ENCODE measurements at places on chromosomes 5 and 9.

DNA sequence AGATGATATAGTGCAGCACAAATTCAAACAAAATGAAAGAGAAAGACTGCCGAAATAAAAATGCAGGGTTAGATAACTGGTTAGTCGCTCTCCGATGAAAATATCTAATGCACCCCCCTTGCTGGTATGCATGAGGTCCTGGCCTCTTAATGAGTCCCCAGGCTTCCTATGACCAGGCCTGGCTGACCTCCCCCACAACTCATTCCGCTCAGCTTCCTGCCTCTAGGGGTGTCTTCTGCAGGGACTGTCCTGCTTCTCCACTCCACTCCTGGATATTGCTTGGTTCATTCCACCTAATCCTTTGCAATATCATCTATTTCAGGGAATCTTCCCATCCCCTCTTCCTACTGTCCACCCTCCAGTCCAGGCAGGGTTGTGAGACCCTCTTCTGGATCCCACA lies 341.8 kb downstream of the ASTN2 start:
- no peak for DNase-seq

DNA sequence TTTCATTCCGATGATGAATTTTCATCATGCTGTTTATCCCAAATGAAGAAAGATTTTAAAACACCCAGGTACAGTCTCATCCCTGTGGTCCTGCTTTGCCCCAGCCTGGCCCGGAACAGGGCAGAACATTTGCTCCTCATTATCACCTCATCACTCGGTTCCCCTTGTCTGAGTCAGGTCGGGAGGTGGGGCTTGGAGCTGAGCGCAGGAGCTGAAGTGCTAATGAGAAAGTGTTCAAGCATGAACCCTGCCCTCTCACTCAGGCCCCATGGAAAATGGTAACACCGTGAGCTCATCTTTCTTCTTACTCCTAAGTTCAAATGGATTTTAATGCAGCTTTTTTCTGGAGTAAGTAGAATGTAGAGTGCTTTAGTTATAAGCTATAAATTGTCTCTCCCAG lies 466.2 kb downstream of the KDM4C start:
- peak; percentile 50 for DNase-seq

GRCh38 chr5:110865400-110866094 lies 126.7 kb downstream of the SLC25A46 start:
- DNase-seq, result peak; percentile 76

DNA sequence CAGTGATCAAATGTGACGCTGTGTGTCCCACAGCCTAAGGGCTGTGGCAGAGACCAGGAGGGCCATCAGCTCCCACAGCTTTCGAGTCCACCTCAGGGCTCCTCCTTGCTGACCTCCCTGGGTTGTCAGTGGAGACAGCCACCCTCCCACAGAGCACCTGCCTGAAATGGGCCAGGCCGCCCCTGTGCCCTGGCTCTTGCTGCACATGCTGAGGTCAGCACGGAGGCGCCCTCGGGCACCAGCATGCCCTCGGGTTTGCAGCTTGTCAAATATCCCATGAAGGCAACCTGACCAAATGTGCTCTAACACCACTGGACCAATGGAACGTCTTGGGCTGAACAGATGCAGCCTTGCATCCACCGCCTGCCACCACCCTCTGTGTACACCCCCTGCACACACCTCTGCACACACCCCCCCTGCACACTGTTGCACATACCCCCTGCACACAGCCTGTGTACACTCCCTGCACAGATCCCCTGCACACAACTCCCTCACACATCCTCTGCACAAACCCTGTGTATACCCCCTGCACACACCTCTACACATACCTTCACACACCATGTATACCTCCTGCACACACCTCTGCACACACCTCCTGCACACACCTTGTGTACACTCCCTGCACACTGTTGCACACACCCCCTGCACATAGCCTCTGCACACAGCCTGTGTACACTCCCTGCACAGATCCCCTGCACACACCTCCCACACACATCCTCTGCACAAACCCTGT lies 2.0 kb upstream of the CEP72 start:
- DNase-seq, result no peak

GRCh38 chr9:34465468-34465867 lies 6.9 kb downstream of the DNAI1 start:
- no peak for DNase-seq

DNA sequence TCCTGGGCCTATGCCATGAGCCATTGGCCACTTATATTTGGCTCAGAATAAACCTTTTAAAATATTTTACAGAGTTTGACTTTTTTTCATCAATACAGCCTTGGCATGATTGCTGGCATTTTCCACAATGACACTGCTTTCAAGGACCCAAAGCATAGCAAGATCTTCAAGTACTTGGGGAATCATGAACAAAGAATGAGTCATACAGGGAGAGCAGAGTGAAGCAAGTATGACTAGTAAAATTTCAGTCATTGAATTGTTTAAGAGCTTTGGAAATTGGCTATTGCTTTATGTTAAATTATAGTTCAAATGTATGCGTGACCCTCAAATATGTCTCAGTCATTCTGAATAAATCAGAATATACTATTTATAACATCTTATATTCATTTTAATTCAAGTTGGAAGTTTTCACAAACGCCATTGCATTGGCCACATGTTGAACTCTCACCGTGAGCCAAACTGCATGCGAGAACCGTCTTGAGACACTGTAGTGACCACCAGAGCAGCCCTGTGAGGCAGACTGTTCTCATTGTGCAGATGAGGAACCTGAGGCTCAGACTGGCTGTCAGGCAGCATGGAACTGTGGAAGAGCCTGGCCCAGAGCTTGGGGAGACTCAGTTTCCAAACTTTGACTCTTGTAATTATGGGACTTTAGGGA lies 52.9 kb downstream of the GDNF start:
- DNase-seq, result peak; percentile 81

GRCh38 chr9:81579381-81579780 lies 110.0 kb downstream of the TLE1 start:
- DNase-seq, result no peak

GRCh38 chr5:158384535-158385481 lies 525.9 kb upstream of the CLINT1 start:
- DNase-seq, result peak; percentile 90

DNA sequence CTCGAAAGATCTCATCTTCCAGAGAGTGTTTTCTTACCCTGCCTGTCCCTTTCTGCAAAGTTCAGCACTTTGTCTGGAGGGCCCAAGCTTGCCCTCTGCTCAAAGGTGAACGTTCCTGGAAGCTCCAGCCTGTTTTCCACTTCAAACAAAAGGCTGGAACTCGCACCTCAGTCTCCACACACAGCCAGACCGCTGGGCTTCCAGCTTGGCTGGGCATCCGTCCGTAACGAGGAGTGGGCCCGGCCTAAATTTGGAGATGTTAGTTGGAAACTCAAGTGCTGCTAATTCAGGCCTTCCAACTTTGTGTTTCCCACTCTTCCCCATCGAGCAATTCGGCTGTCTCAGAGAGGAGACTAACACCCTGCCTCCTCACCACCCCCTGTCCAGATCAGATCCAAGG lies 35.1 kb downstream of the FGF18 start:
- DNase-seq, result no peak
